Natural killer cell (primary cell): ENCODE measurements at places on chromosomes 1 and 21. TPM values are rescaled to one million over a fixed set of nuclear protein-coding genes. Genes with fewer than 3 reads are reported as not detected.

The ZMYND12 gene
- total RNA-seq, result 0.47 TPM

The PRAMEF1 gene
- total RNA-seq, result not detected

The NES gene
- not detected for total RNA-seq

The IGSF21 gene
- not detected for total RNA-seq

The PIGR gene
- total RNA-seq, result not detected

The CEP104 gene
- total RNA-seq, result 60.2 TPM
